Articular chondrocyte of knee joint (primary cell): ENCODE measurements at places on chromosomes 11 and 22. TPM values are rescaled to one million over a fixed set of nuclear protein-coding genes. Genes with fewer than 3 reads are reported as not detected.

The OR10A2 gene
- not detected in 2 replicates for total RNA-seq

The BIK gene
- not detected in 2 replicates for total RNA-seq

The RAPSN gene
- total RNA-seq: 0.11 TPM in 1 of 2 replicates, not detected in the other

The C22orf31 gene
- total RNA-seq: not detected in 2 replicates

The BTBD18 gene
- not detected in 2 replicates for total RNA-seq

The LRRC56 gene
- 0.54 and 0.91 TPM in 2 replicates for total RNA-seq

The LRFN4 gene
- total RNA-seq: 20.3 and 30.7 TPM in 2 replicates

The SERPIND1 gene
- total RNA-seq: not detected in 2 replicates

The SAA4 gene
- total RNA-seq: not detected in 2 replicates

The RAD9A gene
- total RNA-seq: 5.5 and 6.4 TPM in 2 replicates

The MMP7 gene
- total RNA-seq: not detected in 2 replicates

The MICAL3 gene
- total RNA-seq: 39.9 and 40.1 TPM in 2 replicates

The JHY gene
- total RNA-seq: 14.6 and 17.6 TPM in 2 replicates

The GDPD4 gene
- not detected in 2 replicates for total RNA-seq

The TMEM132A gene
- 3.4 and 5.2 TPM in 2 replicates for total RNA-seq

The WBP2NL gene
- total RNA-seq: 0.76 and 1.2 TPM in 2 replicates

The PDGFB gene
- total RNA-seq: 0.32 TPM in 1 of 2 replicates, not detected in the other

The CDC45 gene
- total RNA-seq: 3.4 and 4.8 TPM in 2 replicates

The NPTXR gene
- total RNA-seq: 2.6 and 3.0 TPM in 2 replicates
